ENCODE measurements at places on chromosomes 7 and 10.

GRCh38 chr7:94030634-94031033, 26.5 kb upstream of the BET1 start:
- no peak for DNase-seq

- DNase-seq, result no peak
Measured at GRCh38 chr7:128304212-128304611, 39.5 kb downstream of the RBM28 start.

- DNase-seq, result no peak
Measured at GRCh38 chr7:81767926-81768325, 1.9 kb downstream of the HGF start.

GRCh38 chr10:86644152-86644793, 10.1 kb upstream of the OPN4 start:
- no peak for DNase-seq

GRCh38 chr10:96747734-96748550, 27.6 kb upstream of the PIK3AP1 start:
- no peak for DNase-seq

DNA sequence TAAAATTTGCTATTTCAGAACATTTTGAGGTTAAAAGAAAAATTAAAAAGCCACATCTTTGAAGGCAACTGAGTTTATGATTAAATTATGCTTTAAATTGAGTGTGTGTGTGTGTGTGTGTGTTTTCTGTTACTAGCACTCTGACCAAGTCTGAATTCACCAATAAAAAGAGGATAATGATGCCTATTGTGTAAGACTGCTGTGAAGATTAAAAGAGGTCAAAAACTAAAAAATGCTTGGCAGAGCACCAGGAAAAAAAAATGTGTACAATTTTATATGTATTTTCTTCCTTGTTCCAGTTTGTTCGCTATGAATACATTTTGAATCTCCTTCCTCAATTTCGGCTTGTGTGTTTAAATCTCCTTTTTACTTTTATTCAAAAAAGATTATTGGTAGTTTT, 316.6 kb upstream of the MAGI2 start:
- DNase-seq, result no peak

GRCh38 chr10:71424496-71425194, 27.9 kb downstream of the CDH23 start:
- no peak for DNase-seq

DNA sequence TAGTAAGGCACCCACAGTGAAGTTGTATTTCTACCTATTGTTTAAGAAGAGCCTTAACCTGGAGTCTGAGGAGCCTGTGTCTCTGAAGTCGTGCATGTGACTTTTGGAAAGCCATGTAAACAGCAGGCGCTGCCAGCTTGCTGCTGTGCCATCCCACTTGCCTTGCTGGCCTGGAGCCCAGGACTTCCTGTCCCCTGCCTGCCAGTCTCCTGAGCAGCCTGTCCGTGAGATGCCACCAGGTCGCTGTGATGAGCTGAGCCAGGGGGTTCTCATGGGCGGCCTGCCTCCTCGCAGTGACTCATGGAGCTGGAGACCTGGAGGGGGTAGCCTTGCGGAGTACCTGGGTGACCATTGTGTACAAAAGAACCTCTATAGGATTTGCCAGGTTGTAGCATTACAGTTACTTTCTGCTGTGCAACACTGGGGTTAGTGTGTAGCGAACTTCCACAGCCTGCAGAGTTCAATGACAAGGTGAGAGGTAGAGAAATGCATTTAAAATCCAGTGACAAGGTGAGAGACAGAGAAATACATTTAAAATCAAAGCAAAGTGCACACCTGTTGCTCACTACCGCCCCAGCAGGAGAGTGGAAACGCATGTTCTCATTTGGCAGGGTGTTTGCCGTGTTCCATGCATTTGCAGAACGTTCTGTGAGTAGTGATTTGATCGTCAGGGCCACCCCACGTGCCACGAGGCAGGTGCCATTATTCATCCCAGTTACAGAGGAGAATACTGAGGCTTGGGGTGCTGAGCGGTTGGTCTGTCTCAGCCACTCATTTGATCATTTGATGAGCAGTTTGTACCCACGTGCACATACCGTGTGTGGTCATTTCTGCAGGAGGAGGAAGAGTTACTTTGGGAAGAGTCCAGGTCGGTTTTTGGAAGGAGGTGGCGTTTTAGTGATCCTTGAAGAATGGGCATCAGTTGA, 36.6 kb upstream of the BHLHA15 start:
- no peak for DNase-seq
